ENCODE measurements at places on chromosomes 6 and 20.

- peak; percentile 64 for DNase-seq
Measured at GRCh38 chr6:121548131-121548530, 112.7 kb downstream of the GJA1 start.

GRCh38 chr20:25076201-25076600 lies 5.7 kb downstream of the VSX1 start:
- DNase-seq, result no peak

- no peak for DNase-seq
Measured at GRCh38 chr6:152404086-152404857, 232.9 kb downstream of the SYNE1 start.

DNA sequence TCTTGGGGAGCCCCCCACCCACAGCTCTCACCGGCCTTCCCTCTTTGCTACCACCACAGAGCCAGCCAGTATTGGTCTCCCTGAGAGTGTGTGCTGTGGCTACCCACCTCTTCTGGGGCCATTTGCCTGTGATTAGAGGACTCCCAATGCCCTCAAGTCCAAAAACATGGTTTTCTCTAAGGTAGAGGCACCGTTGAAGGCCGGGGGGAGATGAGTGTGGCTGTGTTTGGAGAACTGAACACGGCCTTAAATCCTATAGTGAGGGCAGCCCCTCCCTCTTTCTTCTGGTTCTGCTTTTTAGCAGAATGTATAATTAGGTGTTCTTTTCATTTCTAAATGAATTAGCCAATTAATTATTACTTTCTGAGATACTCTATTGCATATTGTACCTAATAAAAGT lies 2.5 kb downstream of the CCR6 start:
- no peak for DNase-seq

GRCh38 chr6:24537771-24538385 lies 43.1 kb downstream of the ALDH5A1 start:
- no peak for DNase-seq

Data from spinal cord (tissue), 10 donors.